ENCODE measurements at places on chromosomes 1 and 21.

DNA sequence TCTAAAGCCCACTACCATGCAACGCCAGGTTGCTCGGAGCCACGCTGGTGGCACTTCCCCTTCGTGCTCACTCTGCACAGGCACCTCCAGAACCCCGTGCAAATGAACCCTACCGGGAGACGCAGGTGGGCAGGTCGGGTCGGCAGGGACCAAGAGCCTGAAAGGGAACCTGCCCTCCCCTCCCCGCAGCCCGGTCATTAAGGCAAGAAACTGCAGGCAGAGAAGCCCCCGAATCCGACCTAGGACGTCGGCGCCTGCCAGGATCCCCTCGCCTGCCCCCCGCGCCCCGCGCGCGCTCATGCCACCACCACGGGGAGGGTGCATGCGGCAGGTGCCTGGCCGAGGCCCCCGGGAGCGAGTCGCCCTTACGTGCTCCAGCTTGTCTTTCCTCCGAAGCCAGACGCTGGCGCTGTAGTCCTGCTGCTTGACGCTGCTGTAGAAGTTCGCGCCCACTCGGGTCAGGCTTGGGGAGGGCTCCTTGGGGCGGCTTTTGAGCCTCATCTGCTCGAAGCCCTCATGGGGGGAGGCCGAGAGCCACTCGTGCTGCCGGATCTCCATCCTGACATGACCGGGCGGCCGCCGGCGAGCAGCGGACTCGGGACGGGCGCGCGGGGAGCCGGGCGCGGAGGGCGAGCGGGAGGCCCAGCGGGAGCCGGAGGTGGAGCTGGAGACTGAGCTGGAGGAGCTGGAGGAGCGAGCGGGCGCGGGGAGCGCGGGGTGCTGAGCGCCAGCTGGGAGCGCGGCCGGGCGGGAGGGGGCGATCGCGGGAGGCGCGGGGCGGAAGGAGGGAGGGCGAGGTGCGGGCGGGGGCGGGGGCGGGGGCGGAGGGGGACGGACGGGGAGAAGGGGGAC, 552 bp downstream of the PLD5 start:
- DNase-seq = peak; percentile 81

- DNase-seq = peak; percentile 20
Measured at GRCh38 chr21:41168391-41169257, 664 bp downstream of the BACE2 start.

- no peak for DNase-seq
Measured at GRCh38 chr1:203481196-203481595, 5.6 kb downstream of the PRELP start.

GRCh38 chr1:114063544-114063943, 84.3 kb downstream of the OLFML3 start:
- DNase-seq = no peak

DNA sequence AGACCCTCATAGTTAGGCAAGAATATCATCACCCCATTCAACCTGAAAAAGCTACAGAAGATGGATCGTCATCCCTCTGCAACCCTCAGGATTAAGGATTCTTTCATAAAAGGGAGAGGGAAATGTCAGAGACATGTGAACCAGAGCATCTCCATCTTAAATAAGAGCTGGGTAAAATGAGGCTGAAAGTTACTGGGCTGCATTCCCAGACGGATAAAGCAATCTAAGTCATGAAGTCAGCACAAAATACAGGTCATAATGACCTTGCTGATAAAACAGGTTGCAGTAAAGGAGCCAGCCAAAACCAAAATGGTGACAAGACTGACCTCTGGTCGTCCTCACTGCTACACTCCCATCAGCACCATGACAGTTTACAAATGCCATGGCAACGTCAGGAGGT, 22.6 kb downstream of the PRDX6 start:
- DNase-seq = no peak

DNA sequence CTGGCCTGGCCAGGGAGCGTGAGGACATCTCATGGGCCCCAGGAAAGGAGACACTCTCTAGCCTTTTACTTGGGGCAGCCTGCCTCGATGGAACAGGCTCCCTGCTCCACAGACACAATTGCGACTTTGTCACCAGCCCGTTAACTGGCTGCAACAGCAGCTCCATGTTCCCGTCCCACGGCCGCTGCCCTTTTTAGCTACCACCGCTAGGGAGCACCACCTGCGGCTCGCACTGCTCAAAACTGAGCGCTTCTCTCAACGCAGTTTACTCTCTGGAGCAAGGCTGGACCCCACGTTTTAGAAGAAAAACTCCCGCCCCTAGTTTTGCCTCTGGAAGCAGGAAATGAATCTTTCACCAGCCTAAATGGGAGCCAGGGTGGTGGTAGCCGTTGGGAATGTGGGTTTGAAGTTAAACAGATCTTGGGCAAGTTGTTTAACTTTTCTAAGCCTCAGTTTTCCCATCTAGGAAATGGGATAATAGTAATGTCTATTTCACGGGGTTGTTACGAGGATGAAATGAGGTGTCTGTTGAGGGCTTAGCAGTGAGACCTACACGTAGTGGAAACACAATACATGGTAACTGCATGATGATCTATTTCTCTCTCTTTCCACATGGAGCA, 3.5 kb upstream of the LRRC38 start:
- DNase-seq = no peak

DNA sequence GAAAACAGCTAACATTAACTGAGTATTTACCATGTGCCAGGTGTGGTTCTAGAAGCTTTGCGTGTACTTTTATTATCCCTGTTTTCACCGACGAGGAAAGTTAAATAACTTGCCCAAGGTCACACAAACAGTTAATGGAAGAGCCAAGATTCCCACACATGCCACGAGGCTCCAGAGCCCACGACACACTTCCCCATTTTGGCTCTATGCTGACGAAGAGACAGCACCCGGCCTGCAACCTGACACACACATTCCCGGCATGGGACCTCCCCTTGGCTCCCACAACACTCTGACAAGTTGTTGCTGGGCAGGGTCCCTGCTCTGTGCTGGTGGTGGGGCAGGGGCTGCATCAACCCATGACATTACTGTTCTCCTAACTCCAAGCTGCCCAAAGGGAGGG, 52.8 kb downstream of the RAP1GAP start:
- no peak for DNase-seq

DNA sequence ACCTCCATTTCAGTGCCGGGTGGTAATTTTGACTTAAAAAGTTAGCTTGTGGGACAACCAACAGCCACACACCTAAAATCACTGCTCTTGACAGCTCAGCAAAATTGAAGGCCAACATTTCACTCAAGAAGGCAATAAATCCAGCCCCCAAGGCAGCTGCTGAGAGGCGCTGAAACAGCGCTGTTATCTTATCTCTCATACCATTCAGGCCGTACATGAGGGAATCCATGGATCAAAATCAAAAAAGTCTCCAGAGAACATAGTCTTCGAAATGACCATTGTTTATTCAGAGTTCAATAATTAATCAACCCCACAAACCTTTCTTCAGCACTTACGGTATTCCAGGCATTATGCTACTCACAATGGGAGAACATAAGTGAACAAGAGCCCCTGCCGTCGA, 38.5 kb downstream of the ZBTB18 start:
- DNase-seq = no peak

- no peak for DNase-seq
Measured at GRCh38 chr21:42403611-42404231, at the start of gene UBASH3A. UBASH3A (plus strand) TSS chr21:42403902; CDS start chr21:42403946, 44 bp downstream.

GRCh38 chr1:7300893-7301663, 470.0 kb upstream of the VAMP3 start:
- no peak for DNase-seq

DNA sequence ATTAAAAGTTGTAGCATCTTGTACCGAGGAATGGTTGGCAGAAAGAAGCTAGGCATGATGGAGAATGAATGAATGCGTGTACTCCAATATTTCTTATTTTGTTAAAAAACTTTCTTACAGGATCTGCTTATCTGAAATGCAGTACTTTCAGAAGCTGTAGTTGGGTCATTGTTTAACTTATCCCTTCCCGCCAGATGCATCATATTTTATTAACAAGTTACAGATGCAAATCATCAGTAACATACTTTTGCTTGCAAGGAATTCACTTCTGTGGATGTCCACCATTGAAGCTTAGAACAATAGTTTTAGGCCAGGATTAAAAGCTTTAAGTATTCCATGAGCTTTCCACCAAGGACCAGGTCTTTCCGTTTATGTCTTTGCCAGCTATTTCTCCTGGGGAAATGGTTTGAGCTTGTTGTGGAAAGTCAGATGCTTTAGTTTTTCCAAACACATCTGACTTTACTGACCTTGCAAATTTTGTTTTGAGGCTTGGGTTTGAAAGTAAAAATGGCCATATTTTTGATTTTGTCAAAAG, 65.4 kb downstream of the PATJ start:
- no peak for DNase-seq

DNA sequence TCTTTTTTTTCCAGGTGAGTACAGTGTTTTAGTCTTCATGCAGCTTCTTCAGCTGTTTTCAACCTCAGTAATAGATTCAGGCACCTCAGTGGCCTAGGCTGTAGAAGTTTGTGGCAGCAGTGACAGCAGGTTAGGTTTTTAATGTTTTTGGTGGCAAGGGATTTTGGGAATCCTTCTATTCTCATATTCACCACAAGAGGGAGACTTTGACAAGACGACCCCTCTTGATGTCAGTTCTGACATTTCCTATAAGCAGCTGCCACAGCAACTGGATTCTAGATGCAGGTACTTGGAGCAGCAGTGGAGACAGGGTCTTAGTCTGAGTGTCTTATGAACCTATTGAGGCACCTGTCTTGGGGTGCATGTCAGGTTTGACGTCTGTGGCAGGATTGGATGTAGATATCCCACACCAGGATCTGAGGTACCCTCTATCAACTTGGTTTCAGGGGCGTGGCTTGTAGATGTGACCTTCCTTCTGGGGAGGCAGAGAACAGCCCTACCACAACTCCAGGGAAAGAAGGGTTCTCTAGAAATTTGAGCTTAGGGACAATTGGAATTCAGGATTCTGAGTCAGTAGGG, 1104.2 kb upstream of the TMPRSS15 start:
- DNase-seq = no peak

DNA sequence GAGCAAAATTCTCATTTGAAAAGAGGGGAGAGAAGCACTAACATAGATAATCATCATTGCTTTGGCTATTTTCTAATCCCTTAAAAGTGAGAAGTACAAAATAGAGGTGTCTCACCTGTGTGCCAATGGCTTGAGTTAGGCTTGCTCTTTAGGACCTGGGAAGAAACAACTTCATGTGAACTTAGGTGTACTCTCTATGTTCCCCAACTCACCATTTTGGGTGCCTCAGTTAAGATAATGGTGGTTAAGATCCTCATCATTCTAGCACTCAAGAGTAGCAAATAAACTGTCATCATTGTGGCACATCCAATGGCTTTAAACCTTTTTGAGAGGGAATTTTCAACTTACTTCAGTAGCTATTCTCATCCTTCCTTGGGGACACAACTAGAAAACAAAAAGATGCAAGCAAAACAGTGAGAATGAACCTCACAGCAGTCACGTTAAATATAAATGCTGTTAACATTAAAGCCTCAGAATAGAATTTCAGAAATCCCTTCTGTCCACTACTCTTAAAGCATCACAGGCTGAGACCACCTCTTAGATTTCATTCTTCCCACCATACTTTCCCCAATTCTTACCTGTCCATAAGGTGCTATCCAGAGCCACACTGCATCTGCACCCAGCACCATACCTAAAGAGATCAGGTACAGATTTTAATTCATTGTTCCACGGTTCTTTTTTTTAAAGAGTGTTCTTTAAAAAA, 1.2 kb downstream of the GAS5 start:
- DNase-seq = no peak

DNA sequence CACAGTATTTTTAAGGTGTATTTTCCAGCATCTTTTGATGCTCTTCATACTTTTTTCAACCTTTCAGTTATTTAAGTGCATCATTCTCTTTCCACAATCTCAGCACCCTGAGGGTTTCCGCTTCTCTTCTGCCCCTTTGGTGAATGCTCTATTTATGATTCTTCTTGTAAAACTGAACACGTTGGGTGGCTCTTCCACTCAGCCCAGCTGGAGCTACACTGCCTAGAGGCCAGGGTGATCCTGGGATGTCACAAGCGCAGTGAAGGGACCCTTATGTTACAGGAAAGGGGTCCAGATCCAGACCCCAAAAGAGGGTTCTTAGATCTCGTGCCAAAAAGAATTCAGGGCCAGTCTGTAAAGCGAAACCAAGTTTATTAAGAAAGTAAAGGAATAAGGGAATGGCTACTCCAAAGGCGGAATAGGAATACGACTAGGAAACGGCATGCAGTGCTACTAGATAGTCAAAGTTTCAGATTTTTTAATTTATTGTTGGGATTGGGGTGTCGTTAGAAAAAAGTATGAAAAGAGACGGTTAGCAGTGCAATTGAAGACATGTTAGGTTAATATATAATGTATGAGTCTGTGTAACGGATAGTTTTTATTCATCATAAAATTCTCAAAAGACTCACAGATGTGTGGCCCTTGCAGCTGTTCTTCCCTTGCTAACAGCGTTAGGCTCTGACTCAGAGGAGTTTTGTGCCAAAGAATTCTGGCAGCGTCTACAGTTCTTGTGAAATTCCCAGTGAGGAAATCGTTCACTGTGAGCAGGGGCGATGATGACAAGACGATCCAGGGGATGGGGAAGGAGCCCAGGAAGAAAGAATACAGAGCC, 14.4 kb upstream of the ERVH48-1 start:
- no peak for DNase-seq

- no peak for DNase-seq
Measured at GRCh38 chr1:22870201-22870871, 102.3 kb downstream of the LACTBL1 start.

DNA sequence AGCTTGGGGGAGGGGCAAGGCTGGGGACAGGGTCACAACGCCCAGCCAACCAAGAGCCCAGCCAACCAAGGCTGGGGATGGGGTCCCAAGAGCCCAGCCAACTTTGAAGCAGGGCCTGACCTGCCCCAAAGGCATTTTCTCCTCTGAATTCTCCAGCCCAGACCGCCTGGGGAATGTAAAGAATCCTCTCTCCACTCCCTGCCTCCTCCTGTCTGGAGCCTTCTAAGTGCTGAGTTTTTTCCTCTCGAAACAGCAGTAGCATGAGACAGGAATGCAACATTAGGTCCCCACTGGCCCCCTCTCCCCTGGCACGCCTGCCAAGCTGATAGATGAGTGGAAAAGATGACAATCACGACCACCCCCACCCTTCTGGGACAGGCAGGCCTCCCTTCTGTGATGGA, 17.0 kb downstream of the C1orf198 start:
- DNase-seq = no peak

Measured in COR-L47 (cell line).